ENCODE measurements at places on chromosomes 4 and X.

GRCh38 chr4:80016506-80016905, 56.5 kb downstream of the ANTXR2 start:
- DNase-seq: no peak

DNA sequence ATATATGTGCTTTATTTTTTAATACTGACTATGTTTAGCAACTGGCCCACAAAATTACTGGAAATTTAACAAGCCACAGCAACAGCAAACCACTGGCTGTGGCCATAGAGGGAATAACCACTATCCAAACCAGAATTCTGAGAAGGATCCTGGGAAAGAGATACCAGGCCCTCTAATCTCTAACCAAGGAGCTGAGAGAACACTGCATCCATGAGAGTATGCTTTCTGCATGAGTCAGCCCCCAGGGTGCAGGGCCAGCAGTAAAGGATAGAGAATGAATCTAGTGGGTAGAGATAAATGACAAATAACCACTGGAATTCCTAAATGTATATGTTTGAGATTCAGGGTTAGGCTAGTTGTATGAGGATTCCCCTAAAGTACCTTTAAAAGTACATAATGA, 221.8 kb downstream of the KIT start:
- DNase-seq: no peak

DNA sequence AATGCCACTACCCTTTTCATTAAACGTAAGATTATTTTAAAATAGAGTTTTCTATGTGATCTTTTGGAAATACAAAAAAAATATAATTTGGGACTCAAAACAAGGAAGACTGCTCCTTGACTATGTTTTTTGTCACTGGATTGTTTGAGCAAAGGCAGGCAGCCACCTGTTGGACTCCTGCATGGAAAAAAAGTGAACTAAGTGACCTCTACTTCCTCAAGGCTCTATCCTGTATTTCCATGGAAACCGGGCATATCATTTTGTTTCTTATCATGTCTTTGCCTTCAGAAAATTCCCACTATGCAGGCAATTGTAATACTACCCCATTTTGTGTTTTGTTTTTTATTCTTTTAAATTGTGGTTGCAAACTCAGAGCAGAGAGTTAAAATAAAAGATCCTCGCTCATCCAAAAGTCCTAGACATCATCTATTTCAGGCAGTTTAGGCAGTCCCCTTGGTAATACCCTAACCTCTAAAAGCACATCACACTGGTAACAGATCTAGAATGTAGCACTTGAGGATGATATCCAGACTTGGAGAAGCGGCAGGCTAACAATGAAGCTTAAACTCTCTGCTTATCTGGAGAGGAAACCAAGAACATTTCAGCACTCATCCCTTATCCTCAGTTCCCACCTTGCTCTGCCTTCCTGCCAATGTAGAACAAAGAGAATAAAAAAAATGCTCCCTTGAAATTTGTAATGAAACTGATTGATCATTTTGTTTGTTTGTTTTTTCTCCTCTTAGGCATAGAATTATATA, 165.7 kb downstream of the BANK1 start:
- DNase-seq: no peak

GRCh38 chr4:15653420-15653819, 1.7 kb downstream of the FBXL5 start:
- no peak for DNase-seq

DNA sequence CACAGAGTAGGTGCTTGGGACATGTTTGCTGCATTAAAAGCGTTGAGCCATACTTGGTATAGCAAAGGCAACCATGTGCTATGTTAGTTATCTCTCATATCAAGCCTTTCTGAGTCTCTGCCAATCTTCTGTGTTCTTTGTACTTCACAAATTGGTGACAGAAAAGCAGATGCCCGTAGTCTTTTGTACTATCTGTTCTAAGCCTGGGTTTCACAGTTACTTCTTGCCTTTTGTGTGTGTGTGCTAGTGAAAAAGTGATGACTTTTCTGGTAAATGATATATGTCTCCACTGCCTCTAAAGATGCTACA, 16.1 kb upstream of the KLHL2 start:
- no peak for DNase-seq
